Amniotic stem cell (primary cell): ENCODE measurements at places on chromosomes 1 and 21.

GRCh38 chr1:117669572-117669971 is 63.7 kb downstream of the TENT5C start:
- DNase-seq: no peak

- no peak for DNase-seq
These were observed 7.9 kb downstream of the HYI start for GRCh38 chr1:43445606-43446387.

GRCh38 chr1:61224609-61225008 is 142.2 kb downstream of the NFIA start:
- DNase-seq: no peak

DNA sequence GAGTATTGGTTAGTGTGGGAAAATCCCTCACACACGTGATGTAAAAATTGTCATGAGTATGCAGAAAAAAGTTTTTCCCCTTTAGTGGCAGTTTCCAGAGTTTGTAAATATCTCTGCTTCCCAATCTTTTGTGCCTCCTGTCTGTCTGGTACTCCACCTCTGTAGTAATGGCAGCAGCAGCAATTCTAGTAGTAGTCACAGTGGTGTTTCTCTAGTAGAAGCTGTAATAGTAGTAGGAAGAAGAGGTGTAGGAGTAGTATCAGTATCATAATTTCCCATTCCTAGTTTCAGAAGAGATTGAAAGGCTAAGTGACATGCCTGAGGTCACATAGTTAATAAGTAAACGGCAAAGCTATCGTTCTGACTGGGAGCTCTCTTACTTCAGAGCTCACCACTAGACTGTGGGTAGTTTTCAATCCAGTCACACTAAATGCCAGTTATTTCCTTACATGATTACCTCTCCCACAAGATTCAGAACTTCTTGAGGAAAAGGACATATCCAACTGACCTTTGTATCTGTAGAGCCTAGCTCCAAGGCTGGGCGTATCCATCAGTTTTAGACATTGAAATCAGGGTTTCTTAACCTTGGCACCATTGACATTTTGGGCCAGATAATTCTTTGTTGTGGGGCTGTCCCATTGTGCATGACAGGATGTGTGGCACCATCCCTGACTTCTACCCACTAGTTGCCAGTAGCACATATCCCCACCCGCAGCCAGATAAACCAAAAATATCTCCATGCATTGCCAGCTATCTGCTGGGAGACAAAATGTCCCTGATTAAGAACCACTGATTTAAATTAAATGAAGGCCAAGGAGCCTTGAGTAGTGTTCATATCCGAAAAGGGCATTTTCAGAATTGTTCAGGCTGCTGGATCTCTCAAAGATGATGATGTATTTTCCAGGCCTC is 135.9 kb downstream of the FGGY start:
- no peak for DNase-seq

- no peak for DNase-seq
These were observed 13.3 kb upstream of the GRIK1 start for GRCh38 chr21:29953072-29953471.

DNA sequence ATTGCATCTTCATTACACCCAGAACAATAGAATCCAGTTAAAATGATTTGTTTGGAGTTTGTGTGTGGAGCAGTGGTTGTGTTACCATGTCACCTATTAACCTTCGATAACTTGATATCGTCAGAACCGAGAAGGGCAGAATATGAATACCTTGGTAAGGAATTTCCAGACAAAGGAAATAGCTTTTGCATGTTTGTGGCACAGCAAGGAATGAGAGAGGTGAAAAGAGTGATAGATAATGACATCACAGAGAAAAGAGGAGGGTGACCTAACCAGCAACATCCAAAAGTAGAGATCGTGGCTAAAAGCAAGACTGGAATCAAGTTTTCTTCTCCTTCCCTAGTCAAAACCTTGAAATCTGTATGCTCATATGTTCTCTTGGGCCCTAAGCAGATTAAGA is 244.6 kb upstream of the NEGR1 start:
- DNase-seq: no peak

DNA sequence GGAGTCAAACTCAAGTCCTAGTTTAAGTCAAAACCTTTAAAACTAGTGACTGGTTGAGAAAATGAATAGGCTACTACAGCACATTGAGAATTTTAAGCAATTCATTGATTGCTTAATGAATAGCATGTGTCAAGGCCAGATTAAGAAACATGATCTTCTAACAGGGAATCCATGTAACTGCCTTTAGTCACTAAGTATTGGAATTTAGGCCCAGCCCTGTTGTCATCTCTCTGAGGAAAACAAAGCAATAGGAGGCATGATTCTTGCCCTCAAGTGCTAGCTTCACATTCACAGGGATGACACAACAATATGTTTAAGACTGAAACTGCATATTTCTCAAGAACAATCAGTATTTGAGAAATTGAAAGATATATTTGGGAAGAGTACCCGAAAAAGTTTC is 70.0 kb upstream of the PTGS2 start:
- no peak for DNase-seq

DNA sequence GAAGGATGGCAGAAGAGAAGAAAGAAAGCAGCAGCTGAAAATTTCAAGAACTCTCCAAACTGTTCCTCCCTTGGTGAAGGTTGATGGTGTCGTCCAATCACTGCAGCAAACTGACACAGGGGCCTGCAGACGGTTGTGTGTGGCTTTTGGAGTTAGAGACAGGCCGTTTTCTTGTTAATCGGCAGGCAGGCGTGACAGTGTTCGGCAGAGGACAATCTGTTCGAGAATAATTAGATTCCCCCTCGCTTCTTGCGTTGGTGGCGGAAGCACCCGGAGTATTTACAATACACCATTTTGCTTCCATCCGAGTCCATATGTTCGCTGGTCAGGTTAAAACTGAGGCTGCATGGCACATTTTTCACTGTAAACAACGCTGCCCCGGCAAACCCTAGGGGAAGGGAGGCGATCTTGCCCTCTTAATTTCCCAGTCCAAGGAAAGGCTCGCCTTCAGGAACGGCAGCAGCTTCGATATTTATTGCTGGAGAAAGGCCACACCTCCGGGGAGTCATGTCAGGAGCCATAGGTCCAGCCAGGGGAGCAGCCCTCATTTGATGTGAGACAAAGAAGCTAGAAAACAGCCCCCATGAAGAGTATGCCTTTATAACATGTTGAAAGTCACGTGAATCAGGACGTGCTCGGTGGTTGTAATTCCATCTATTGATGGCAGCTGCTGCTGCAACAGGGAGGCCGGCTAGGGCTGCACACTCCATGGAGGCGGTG is 360.1 kb downstream of the SMYD3 start:
- DNase-seq: no peak
